Inflammatory macrophage treated with lipopolysaccharide for 4 hours (primary cell): ENCODE measurements at places on chromosomes 13 and 19.

GRCh38 chr19:17611462-17612244 is 56.2 kb downstream of the COLGALT1 start:
- DNase-seq = no peak

DNA sequence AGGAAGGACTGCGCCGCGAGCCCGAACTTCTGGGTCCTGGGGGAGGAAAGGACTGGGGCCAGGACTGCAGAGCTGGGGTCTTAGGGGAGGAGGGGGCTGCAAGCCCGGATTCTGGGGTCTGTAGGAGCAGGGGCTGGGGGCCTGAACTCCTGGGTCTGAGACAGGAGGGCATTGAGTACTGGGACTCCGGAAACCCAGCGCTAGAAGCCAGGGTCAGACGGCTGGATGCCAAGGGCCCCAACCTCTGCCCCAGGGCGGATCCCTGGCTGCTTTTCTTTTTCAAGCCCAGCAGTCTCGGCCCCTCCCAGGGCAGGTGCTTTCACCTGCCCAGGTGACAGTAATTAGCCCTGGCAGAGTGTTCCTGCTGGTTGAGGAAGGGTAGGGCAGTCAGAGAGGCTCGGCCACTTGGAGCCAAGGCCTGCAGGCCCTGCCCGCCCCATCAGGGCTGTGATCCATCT is 2.3 kb downstream of the MYH14 start:
- DNase-seq = no peak

- DNase-seq = no peak
Measured at GRCh38 chr13:60120617-60121336, 43.0 kb downstream of the DIAPH3 start.

DNA sequence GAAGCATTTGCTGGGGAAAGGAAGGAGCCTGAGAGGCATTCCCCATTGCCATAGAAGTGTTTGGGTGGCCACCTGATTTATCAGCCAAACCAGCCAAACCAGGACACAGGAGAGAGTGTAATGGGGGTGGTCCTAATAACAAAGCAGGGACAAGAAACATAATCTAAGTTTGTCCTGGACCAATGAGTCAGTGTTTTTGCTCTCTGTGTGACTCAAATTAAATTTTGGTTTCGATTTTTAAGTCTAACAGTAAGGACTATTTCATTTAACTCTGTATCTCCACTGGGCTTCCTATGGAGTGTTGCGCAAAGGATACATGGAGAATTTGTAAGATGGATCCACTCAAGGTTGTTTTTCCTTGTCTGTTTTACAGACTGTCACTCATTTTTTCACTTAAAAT is 19.5 kb upstream of the TRPC4 start:
- no peak for DNase-seq

DNA sequence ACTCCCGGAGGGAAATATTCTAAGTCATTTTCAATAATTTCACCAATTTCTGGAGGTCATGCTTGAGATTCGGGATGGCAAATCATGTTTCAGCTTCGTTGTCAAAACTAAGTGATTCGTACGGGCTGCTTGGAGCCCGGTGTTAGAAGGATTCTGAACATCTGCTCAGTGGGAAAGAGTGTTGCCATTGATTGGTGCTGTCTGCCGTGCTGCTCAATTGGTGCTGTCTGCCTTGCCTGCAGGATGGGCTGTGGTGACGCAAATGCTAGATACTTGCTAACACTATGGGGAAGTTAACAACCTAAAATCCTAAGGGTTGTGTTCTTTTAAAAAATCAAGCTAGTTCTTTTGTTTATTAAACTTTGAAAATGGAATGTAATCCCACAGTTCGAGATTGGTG is 17.3 kb upstream of the CACNG8 start:
- DNase-seq = peak; percentile 30
